ENCODE measurements at places on chromosomes 1 and 21. TPM values are rescaled to one million over a fixed set of nuclear protein-coding genes. Genes with fewer than 3 reads are reported as not detected.

GRCh38 chr1:64523413-64524337 is 53.7 kb downstream of the CACHD1 start:
- no peak overlapping the region for H3K27ac ChIP-seq
- H3K4me1 ChIP-seq, result no peaks in the 10 kb centered on the region
- no peak overlapping the region for H3K4me3 ChIP-seq
- DNase-seq, result no peak
- no peaks in the 10 kb centered on the region for H3K27me3 ChIP-seq
- H3K36me3 ChIP-seq, result no peaks in the 10 kb centered on the region

GPR157 gene
- 9.2 TPM for total RNA-seq

GRCh38 chr1:198678901-198679329 is 40.1 kb downstream of the PTPRC start:
- H3K4me3 ChIP-seq, result no peak overlapping the region
- H3K36me3 ChIP-seq, result no peaks in the 10 kb centered on the region
- H3K27ac ChIP-seq, result no peak overlapping the region
- H3K4me1 ChIP-seq, result no peaks in the 10 kb centered on the region
- no peaks in the 10 kb centered on the region for H3K27me3 ChIP-seq

PDC gene
- total RNA-seq, result not detected

GRCh38 chr1:51284487-51284954 is 45.8 kb downstream of the TTC39A start:
- no peak for DNase-seq
- no peak overlapping the region for H3K27ac ChIP-seq
- no peaks in the 10 kb centered on the region for H3K4me1 ChIP-seq
- H3K4me3 ChIP-seq, result no peak overlapping the region
- no peaks in the 10 kb centered on the region for H3K27me3 ChIP-seq

- DNase-seq, result no peak
- no peaks in the 10 kb centered on the region for H3K4me1 ChIP-seq
- H3K27ac ChIP-seq, result no peak overlapping the region
- no peak overlapping the region for H3K4me3 ChIP-seq
- no peaks in the 10 kb centered on the region for H3K27me3 ChIP-seq
These were observed 7.0 kb downstream of the LELP1 start for GRCh38 chr1:153210206-153210605.

DNA sequence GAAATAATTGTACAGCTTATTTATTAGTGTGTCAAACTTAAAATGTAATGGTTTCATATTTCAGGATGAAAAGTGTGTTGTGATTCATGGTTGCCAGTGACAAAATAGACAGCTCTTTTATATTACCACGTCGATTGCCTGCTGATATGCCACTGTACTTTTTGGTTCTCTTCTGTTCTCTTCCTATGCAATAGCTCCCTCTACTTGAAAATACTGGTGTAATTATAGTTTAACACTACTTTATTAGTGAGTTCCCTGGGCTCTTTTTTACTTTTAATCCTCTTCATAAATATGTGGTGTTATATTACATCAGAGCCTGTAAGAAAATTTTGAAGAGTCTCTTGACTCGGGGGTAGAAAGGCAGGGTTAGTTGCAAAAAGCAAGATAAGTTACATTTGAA is 111.3 kb downstream of the PATJ start:
- H3K4me1 ChIP-seq, result no peaks in the 10 kb centered on the region
- H3K4me3 ChIP-seq, result no peak overlapping the region
- H3K27ac ChIP-seq, result no peak overlapping the region
- H3K36me3 ChIP-seq, result no peaks in the 10 kb centered on the region
- no peaks in the 10 kb centered on the region for H3K27me3 ChIP-seq

DNA sequence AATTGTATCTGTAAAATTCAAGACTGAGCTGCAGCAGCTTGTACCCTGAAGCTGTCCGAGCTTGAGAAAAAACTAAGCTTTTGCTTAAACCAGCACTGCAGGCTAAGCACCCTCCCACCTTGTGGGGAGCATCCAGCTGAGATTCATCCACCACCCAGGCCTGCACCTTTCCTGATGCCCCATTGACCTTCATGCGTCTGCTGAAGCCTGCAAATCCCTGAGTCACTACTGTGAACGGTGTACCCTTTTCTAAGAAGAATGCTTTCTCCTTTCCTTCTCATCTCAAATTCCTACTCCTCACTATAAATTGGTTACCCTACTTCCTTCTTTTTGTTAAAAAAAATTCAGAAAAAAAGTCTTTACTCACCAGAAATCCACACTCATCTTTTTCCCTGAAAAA is 90.9 kb upstream of the RGS18 start:
- no peak overlapping the region for H3K4me3 ChIP-seq
- H3K27ac ChIP-seq, result no peak overlapping the region
- H3K36me3 ChIP-seq, result no peaks in the 10 kb centered on the region
- no peaks in the 10 kb centered on the region for H3K4me1 ChIP-seq

- no peaks in the 10 kb centered on the region for H3K36me3 ChIP-seq
- no peak overlapping the region for H3K27ac ChIP-seq
- H3K4me1 ChIP-seq, result no peaks in the 10 kb centered on the region
- no peak for DNase-seq
- H3K27me3 ChIP-seq, result no peaks in the 10 kb centered on the region
These were observed 34.8 kb upstream of the CD101 start for GRCh38 chr1:116966791-116967190.

Measured in breast epithelium (tissue), 4 donors.